IPS DF 6.9 (cell line): ENCODE measurements at places on chromosomes 13 and 19.

GRCh38 chr13:77339408-77339807 is 12.5 kb upstream of the MYCBP2 start:
- DNase-seq = no peak

DNA sequence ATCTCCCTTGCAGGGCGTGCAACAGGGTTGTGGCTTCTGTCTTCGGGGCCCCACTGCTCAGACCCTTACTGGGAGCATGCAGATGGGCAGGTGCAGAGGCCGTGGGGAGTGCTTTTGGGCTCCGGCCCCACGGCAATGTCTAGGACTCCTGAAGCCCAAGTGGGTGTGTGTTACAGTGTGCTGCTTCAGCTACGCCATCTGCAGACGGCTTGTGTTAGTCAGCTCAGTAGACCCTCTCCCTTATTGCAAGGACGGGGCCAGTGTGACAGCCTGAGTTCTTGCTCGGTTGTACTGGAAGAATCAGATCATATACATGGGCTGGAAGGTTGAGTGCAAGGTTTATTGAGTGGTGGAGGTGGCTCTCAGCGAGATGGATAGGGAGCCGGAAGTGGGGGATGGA is 39.3 kb downstream of the DNAJC3 start:
- no peak for DNase-seq

DNA sequence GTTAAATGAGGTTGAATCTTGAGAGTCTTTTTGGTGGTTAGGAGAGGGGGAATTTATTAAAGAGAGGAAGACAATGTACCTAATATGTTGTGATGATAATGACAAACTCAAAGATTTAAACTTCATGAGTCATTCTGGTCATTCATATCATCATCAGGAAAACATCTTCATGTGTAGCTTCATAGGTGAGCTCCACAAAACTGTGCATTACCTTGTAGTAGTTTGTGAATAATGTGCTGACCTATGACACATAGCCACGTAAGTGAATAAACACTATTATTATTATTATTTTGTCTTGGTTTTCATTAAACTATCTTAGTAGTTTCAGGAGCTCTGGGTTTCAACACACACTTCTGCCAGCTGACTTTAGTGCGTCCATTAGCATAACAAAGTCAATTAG is 997 bp upstream of the GPC6 start:
- no peak for DNase-seq

DNA sequence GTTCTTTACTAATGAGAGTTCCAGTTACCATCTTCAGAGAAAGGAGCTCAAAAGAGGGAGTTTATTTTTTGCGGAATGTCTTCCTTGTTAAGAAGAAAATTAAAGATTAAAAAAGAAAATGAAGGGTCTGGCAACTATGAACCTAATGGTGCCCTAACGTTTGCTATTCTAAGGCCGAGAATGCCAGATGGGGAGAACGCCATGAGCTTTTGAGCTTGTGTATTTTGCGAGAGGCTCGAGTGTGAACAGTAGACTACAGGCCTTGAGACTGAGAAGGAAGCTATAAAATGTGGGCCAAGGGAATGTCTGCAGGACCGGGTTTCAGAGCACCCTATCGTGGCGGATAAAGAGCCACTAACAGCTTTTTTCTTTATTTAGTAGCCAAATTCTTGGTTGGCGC is 6.7 kb downstream of the FGF14 start:
- no peak for DNase-seq

DNA sequence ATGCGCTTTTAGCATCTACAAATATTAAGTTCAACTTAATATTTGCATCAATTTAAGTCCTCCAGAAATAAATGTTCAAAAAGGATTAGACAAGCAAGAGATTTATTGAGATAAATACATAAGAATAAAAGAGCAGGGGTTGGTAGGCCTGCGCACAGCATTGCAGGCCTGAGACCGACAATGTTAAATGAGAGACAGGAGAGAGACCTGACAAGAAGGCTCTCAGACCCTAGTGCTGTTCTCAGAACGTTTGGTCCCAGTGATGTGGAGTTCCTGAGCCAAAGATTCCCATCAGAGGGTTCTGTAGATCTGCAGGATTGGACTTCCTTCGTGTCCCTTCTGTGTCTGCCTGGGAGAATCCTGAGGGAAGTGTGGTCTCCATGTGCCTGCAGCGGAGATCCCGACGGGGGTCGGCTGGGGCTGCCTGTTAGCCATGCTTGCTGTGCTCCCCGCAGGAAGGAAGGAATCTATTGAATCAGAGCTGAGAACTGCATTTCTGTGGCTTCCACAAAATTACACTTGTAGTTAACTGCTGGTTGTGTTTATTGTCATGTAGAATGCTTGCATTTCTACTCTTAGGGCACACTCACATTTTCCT is 369.9 kb upstream of the SLC10A2 start:
- peak; percentile 13 for DNase-seq

DNA sequence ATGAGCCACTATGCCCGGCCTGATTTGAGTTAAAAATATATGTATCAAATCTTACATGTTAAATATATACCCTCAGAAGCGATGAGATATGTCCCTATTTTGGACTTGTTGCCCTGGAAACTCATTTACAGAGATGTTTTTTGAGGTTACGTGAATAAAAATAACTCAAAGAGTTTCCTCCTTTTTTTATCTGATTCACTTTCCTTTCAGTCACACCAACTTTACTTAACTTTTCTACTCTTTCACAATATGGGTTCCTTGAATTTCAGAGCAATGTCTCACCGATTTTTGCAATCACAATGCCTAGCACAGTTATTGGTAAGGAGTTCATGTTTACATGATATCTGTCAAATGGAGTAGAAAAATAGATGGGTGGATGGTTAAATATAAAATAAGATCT is 2.3 kb downstream of the OR7C2 start:
- DNase-seq = no peak

- no peak for DNase-seq
Observed at GRCh38 chr13:113815151-113816058, 48.5 kb downstream of the GAS6 start.

DNA sequence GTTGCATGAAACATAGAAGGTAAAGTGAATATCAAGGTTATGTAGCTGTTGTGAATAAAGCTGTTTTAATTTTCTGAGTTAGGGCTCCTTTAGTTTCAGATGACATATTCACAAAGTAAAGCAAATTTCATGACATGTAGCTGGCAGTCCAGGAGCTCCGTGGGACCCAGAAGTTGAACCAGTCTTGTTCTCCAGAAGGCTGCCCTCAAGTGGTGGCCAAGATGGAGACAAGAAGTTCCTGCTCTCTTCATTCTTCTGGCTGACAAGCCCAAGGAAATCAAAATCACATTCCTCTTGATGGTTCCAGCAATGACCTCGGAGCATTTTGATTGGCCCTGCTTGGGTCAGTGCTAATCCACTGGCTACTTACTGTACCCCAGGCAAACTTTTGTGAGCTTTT is 128.7 kb downstream of the LIG4 start:
- no peak for DNase-seq

GRCh38 chr13:50127726-50128291 is 112.6 kb downstream of the KCNRG start:
- no peak for DNase-seq

GRCh38 chr19:12636631-12637030 is 25.9 kb downstream of the ZNF791 start:
- no peak for DNase-seq

GRCh38 chr13:99191336-99191899 is 9.2 kb upstream of the UBAC2 start:
- DNase-seq = no peak
